T-helper 17 cell (primary cell): ENCODE measurements at places on chromosomes 12 and 14.

GRCh38 chr12:107349008-107349747, 255.8 kb upstream of the CRY1 start:
- DNase-seq = no peak

- no peak for DNase-seq
Observed at GRCh38 chr14:105682956-105683570, 156.7 kb downstream of the TMEM121 start.

DNA sequence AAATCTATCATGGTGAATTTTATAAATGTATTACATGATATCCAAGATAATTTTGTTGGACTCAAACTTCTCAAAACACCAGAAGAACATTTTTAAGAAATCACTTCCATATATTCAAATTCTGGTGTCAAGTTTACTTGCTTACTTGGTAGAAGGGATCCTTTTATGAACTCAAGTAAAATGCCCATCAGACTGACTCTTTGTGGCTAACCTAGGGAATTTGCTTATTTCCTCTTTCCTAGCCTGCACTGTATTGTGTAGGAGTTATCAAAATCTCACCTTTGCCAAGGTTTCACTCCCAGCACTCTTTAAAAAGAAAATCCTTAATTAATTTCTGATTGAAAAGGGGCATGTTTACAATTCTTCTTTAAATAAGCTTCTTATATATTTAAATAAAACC, 196.5 kb downstream of the DUSP6 start:
- DNase-seq = no peak

- no peak for DNase-seq
Observed at GRCh38 chr12:120843472-120843871, 60.7 kb downstream of the SPPL3 start.

DNA sequence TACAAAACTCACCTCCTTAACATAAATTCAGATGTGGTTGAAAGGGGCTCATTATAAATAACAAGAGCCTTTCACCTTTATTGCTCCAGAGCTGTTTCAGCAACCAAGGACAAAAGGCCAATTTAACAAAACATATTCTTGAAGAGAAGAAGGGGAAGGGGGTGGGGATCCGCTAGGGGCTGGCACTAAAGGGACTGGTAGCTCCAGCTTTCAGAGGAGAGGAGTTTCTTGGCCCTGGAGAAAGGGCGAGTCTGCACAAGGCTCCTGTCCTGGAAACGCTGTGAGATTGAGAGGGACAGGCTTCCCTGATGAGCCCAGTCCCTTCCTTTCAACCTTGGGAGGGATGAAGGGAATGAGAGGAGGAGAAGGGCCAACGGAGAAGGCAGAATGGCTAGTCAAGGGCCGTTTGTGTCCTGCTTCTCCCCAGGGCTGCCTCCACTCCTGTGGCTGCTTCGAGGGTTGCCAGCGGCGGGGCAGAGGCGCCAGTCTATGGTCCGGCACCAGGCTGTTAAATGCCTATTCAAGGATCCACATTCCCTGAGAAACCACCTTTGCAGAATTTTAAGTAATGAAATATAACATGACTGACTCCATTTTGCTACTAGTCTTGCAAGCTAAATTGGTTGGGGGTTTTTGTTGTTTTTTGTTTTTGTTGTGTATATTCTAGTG, 9.7 kb upstream of the PIGH start:
- DNase-seq = no peak

- no peak for DNase-seq
Observed at GRCh38 chr12:128916425-128916824, 63.1 kb downstream of the GLT1D1 start.

DNA sequence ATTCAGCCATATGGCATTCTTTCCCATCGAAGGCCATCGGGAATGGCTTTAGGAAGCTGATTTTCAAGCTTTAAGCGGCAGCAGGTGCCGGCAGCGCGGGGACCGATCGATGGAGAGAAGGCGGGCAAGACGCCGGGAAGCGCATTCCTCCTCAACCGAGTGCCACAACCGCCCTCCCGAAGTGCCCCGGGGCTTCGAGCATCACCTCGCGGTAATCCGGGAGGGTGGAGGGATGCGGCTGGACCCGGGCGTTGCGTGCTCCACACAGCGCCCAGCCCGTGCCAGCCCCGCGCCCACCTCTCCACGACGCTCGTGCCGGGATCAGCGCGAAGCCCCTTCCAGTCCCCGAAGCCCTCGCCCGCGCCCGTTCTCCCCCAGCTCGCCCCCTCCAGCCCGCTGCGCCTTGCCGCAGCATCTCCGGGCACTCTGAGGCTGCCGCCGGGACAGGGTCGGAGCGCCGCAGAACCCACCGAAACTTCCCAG, 3.2 kb downstream of the USP44 start:
- peak; percentile 13 for DNase-seq

GRCh38 chr12:57139796-57140649, 7.4 kb downstream of the LRP1-AS start:
- DNase-seq = no peak

- DNase-seq = no peak
Observed at GRCh38 chr12:27901959-27902358, 70.6 kb downstream of the PTHLH start.

DNA sequence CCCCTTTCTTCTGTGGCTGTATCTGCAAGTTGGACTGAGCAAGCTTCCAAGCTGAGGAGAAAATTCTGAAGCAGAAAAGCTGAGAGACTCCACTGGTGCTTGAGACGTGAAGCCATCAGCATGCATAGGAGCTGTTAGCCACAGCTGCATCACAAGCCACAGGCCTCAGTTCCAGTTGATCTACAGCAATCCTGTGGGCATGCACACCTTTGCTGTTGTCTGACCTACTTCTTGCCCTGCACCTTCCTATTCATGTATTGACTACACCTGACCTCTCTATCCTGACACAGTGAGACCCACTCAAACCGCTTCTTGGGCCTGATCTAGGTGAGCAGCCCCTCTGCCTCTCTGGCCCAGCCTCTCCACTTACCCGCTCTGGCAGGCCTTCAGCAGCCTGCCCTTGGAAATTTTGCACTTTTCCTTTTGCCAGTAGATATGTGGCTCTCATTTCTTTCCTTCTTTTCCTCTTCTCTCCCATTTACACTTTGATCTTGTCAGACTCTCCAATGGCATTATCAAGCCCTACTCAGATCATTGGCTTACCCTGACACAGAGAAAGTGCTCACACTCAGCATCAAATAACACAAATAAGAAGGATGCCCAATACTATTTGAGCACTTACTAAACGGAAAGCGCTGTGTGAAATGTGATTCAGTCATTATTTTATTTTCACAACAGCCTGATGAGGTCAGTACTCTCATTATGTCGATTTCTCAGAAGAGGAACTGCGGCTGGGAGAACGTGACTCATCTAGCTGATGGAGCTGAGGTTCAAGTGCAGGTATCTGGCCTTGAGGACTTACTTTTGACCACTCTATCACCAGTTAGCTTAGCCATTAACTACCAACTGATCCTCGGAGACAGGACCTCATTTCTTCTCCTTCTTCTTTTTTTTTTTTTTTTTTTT, 21.9 kb upstream of the PTGR2 start:
- no peak for DNase-seq

- DNase-seq = no peak
Observed at GRCh38 chr14:61963926-61964325, 201.7 kb downstream of the SNAPC1 start.

DNA sequence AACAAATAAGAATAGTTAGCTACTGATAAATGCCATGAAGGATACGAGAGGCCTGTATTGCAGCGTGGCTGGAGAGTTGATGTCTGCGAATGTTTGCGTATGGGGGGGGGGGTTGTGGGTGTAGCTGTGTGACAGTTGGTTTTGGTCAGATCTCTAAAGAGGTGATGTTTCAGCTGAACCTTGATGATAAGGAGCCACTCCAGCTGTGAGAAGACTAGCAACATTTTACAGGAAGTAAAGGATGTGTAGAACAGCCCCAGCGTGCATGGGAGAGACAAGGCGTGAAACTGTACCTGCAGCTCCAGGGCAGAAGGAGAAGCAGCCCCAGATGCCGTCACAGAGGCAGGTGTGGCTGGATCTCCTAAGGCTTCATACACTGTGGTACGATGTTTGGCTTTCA, 416.9 kb downstream of the TMEM132D start:
- DNase-seq = no peak

- no peak for DNase-seq
Observed at GRCh38 chr12:125050446-125050845, 14.8 kb upstream of the AACS start.

GRCh38 chr14:95611293-95611880, 74.8 kb upstream of the TCL1B start:
- no peak for DNase-seq

GRCh38 chr12:128534906-128535305, 267.9 kb downstream of the TMEM132C start:
- DNase-seq = no peak

DNA sequence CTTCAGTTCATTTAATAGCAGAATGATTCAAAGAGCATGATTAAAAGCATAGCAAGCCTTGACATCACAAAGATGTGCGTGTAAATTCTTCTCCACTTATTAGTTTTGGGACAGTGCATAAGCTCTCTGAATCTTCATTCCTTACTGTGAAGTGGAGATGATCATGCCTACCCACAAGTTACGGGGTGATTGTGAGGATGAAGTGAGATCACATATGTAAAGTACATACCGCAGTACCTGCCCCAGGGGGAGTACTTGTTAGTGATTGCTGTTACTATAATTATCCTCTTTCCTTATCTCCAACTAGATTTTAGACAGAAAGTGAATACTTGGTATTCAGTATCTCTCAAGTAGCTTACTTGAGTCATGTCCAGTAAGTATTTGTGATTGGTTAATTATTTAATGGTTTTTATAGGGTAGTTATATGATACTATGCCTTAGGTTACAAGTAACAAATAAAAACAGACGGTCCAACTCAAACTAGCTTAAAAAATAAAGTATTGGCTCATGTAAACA, 6.0 kb downstream of the RAD9B start:
- DNase-seq = no peak

- no peak for DNase-seq
Observed at GRCh38 chr12:17204289-17205054, 598.5 kb upstream of the LMO3 start.

GRCh38 chr12:53667080-53667479, 8.8 kb downstream of the ATP5MC2 start:
- no peak for DNase-seq

DNA sequence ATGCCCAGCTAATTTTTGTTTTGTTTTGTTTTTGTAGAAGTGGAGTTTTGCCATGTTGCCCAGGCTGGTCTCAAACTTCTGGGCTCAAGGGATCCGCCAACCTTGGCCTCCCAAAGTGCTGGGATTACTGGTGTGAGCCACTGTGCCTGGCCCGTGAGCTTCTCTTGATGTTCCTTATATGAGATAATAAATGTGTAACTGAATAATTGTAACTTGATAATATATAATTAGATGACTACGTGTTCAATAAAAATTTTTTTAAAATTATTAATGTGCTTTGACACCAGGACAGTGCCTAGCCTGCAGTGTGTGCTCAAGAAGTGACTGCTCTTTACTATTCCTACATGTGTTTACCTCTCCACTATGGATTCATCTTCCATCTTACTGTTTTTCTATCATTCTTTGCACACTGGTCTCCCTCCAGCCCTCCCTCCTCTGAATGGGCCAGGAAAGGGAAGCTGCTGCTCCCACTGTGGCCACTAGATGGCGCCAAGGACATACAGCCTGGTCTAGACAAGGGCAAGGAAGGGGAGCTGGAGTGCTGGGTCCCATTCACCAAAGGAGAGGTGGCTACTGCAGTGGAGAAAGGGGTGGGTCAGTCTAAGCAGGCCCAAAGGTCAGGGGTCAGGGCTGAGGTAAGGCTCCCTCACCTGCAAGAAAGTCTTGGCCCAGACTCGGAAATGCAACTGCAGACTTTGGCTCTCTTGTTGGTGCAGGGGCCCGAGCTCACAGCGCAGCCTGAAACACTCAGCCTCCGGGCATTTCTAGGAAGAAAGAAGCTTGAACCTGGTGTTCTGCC, 14.7 kb upstream of the ZNF385A start:
- peak; percentile 89 for DNase-seq

DNA sequence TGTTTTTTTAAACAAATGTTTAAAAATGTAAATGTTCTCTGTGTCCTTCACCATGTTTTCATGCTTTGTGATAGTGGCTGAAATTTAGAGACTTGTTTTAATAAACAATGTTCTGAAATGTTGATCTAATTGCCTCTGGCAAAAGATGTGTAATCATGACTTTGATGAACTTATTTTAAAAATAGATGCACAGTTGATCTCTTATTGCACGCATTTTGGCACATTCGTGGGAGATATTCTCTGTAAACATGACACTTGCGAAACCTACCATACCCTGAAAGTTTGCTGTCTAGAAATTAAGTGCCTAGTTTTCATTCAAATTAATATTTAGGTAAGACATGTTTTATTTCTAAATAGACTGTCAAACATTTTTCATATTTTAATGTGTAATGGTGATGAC, 119.7 kb upstream of the DNM1L start:
- DNase-seq = no peak

DNA sequence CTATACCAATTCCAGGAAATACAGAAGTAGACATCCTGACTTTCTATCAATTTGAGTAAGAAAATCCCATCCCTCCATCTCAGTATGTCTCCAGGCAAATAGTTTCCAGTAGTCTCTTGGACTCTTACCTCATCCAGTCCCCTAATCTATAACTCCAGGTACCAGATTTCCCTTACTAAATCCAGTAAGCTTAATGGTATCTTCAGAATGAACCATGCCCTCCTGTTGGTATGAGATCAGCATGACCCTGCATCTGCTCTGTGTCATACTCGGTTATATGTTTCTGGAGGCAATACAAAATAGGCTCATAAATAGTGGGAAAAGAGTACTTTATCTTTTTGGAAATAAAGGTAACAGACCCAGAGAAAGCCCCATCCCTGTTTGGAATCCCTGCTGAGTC, 18.4 kb downstream of the PIGH start:
- no peak for DNase-seq

GRCh38 chr12:130825771-130826150, 13.3 kb downstream of the STX2 start:
- no peak for DNase-seq

GRCh38 chr12:27331927-27332324, 710 bp upstream of the BMAL2 start:
- DNase-seq = no peak

DNA sequence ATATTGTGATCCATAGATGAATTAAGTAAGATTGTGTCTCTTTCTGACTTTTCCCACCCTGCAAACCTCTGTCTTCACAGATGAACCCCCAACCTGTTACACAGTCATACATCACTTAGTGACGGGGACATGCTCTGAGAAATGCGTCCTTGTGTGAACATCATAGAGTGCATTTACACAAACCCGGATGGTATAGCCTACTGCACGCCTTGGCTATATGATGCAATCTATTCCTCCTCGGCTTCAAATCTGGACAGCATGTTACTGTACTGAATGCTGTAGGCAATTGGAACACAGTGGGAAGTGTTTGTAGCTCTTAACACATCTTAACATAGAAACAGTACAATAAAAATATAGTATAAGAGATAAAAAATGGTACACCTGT, 7.4 kb upstream of the TESPA1 start:
- DNase-seq = no peak

GRCh38 chr14:61508526-61508925, 186.8 kb upstream of the HIF1A start:
- DNase-seq = no peak

GRCh38 chr12:82663893-82664292, 22.8 kb upstream of the TMTC2 start:
- no peak for DNase-seq

- DNase-seq = no peak
Observed at GRCh38 chr12:12519354-12519998, 43.2 kb downstream of the DUSP16 start.

- DNase-seq = peak; percentile 25
Observed at GRCh38 chr12:52903855-52904508, 894 bp downstream of the KRT8 start.
